ENCODE measurements at places on chromosomes 13 and 19.

GRCh38 chr19:34601071-34601470 is 75.9 kb downstream of the SCGB2B2 start:
- no peaks in the 10 kb centered on the region for H3K4me1 ChIP-seq
- no peaks in the 10 kb centered on the region for H3K36me3 ChIP-seq
- no peak for DNase-seq
- H3K27me3 ChIP-seq, result no peaks in the 10 kb centered on the region
- H3K27ac ChIP-seq, result no peak overlapping the region

GRCh38 chr19:10454267-10454666 is 33.9 kb downstream of the PDE4A start:
- no peak for DNase-seq
- no peaks in the 10 kb centered on the region for H3K4me1 ChIP-seq
- H3K27me3 ChIP-seq, result peaks cover 6% of the 10 kb centered on the region
- no peak overlapping the region for H3K4me3 ChIP-seq
- H3K27ac ChIP-seq, result no peak overlapping the region
- H3K36me3 ChIP-seq, result peaks cover 25% of the 10 kb centered on the region

DNA sequence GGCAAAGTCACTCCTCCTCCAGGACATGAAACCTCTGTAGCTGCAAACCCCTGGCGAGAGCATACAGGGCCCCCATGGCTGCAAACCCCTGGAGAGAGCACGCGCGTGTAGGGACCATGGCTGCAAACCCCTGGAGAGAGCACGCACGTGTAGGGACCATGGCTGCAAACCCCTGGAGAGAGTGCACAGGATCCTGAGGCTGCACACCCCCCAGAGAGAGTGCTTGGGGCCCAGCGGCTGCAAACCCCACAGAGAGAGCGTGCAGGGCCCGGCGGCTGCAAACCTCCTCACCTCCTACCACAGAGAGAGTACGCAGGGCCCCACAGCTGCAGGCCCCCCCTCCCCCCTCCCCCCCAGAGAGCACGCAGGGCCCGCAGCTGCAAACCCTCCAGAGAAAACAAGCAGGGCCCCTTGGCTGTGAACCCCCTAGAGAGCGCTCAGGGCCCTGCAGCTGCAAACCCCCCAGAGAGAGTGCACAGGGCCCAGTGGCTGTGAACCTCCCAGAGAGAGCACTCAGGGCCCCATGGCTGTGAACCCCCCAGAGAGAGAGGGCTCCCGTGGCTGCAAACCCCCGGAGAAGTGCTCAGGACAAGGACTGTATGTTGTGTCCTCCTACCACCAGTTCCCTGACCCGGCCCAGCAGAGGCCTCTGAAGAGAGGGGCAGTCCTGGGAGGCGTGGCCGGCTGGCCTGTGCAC is 7.3 kb downstream of the ADPRHL1 start:
- no peak overlapping the region for H3K4me3 ChIP-seq
- peaks cover 4% of the 10 kb centered on the region for H3K4me1 ChIP-seq
- H3K27ac ChIP-seq, result no peak overlapping the region
- no peaks in the 10 kb centered on the region for H3K27me3 ChIP-seq

DNA sequence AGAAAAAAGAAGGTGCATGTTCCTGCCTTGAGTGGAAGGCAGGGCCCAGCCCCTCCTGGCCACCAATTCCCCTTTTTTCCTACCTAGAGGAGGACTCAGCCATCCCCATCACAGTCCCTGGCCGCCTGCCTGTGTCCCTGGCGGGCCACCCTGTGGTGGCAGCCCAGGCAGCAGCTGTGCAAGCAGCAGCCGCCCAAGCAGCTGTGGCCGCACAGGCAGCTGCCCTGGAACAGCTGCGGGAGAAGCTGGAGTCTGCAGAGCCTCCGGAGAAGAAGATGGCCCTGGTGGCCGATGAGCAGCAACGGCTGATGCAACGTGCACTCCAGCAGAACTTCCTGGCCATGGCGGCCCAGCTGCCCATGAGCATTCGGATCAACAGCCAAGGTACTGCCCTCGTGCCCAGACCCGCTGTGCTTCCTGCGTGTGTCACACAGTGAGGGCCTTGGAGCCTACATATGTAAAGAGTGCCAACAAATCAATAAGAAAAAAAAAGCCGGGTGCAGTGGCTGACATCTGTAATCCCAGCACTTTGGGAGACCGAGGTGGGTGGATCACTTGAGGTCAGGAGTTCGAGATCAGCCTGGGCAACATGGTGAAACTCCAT is 17.6 kb upstream of the WDR18 start:
- H3K36me3 ChIP-seq, result peaks cover 9% of the 10 kb centered on the region
- no peaks in the 10 kb centered on the region for H3K27me3 ChIP-seq
- DNase-seq, result no peak
- no peak overlapping the region for H3K27ac ChIP-seq

DNA sequence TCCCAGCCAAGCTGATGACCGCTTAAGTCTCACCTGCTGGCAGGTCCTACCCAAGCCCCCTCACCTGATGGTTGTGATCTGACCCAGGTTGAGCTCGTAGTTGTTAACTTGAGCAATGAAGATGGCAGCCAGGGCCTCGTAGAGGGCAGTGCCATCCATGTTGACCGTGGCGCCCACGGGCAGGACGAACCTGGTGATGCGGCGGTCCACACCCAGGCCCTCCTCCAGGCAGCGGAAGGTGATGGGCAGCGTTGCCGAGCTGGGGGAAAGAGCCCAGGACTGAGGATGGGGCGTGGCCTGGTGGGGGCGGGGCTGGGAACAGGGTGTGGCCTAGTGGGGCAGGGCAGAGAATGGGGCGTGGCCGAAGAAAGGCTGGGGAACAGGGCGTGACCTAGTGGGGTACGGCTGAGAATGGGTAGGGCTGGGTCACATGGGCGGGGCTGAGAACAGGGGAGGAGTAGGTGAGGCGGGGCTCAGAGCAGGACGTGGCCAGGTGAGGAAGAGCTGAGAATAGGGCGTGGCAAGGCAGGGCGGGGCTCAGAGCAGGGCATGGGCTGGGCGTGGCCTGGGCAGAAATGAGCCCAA is 12.9 kb downstream of the OR7C2 start:
- no peaks in the 10 kb centered on the region for H3K27me3 ChIP-seq
- no peaks in the 10 kb centered on the region for H3K4me1 ChIP-seq
- DNase-seq, result no peak
- H3K4me3 ChIP-seq, result no peak overlapping the region
- H3K27ac ChIP-seq, result no peak overlapping the region

- peak overlapping the region; percentile 95 for H3K27ac ChIP-seq
- peak overlapping the region; percentile 85 for H3K4me3 ChIP-seq
- peaks cover 4% of the 10 kb centered on the region for H3K4me1 ChIP-seq
- no peaks in the 10 kb centered on the region for H3K36me3 ChIP-seq
- H3K27me3 ChIP-seq, result no peaks in the 10 kb centered on the region
- no peak for DNase-seq
These were observed 838 bp downstream of the AKAP11 start for GRCh38 chr13:42272804-42273175.

- no peaks in the 10 kb centered on the region for H3K27me3 ChIP-seq
- no peaks in the 10 kb centered on the region for H3K4me1 ChIP-seq
- H3K27ac ChIP-seq, result no peak overlapping the region
- no peak for DNase-seq
- H3K4me3 ChIP-seq, result no peak overlapping the region
These were observed 161.1 kb downstream of the LACC1 start for GRCh38 chr13:44040818-44041100.

GRCh38 chr13:101465877-101466276 is 13.4 kb downstream of the ITGBL1 start:
- H3K4me1 ChIP-seq, result no peaks in the 10 kb centered on the region
- H3K36me3 ChIP-seq, result no peaks in the 10 kb centered on the region
- no peak overlapping the region for H3K4me3 ChIP-seq
- no peak overlapping the region for H3K27ac ChIP-seq

GRCh38 chr19:3397266-3398022 is 31.1 kb downstream of the NFIC start:
- H3K27ac ChIP-seq, result peak overlapping the region; percentile 89
- no peak overlapping the region for H3K4me3 ChIP-seq
- peaks cover 13% of the 10 kb centered on the region for H3K36me3 ChIP-seq
- H3K4me1 ChIP-seq, result no peaks in the 10 kb centered on the region
- no peaks in the 10 kb centered on the region for H3K27me3 ChIP-seq

GRCh38 chr19:489418-490196 is 6.7 kb upstream of the MADCAM1 start:
- no peaks in the 10 kb centered on the region for H3K27me3 ChIP-seq
- peaks cover 4% of the 10 kb centered on the region for H3K4me1 ChIP-seq
- H3K36me3 ChIP-seq, result no peaks in the 10 kb centered on the region
- peak; percentile 60 for DNase-seq

- H3K27me3 ChIP-seq, result no peaks in the 10 kb centered on the region
- no peaks in the 10 kb centered on the region for H3K4me1 ChIP-seq
- H3K4me3 ChIP-seq, result no peak overlapping the region
- no peak for DNase-seq
- no peaks in the 10 kb centered on the region for H3K36me3 ChIP-seq
These were observed 292.2 kb downstream of the MZT1 start for GRCh38 chr13:72435251-72435650.

DNA sequence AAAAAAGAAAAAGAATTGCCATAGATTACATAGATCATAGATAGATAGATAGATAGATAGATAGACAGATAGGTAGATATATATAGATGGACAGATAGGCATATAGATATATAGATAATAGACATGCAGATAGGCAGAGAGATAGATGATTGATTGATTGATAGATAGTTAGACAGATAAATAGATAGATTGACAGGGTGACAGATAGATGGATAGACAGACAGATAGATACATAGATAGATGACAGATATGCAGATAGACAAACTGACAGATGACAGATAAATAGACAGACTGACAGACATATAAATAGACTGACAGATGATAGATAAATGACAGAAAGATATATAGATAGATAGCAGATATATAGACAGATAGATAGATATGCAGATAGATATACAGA is 474.0 kb downstream of the IRS2 start:
- no peak overlapping the region for H3K27ac ChIP-seq
- H3K4me1 ChIP-seq, result peaks cover 5% of the 10 kb centered on the region
- no peaks in the 10 kb centered on the region for H3K36me3 ChIP-seq
- DNase-seq, result no peak
- H3K27me3 ChIP-seq, result no peaks in the 10 kb centered on the region
- no peak overlapping the region for H3K4me3 ChIP-seq

GRCh38 chr13:37701972-37702371 is 103.4 kb upstream of the POSTN start:
- H3K4me3 ChIP-seq, result no peak overlapping the region
- H3K27ac ChIP-seq, result no peak overlapping the region
- no peaks in the 10 kb centered on the region for H3K27me3 ChIP-seq

DNA sequence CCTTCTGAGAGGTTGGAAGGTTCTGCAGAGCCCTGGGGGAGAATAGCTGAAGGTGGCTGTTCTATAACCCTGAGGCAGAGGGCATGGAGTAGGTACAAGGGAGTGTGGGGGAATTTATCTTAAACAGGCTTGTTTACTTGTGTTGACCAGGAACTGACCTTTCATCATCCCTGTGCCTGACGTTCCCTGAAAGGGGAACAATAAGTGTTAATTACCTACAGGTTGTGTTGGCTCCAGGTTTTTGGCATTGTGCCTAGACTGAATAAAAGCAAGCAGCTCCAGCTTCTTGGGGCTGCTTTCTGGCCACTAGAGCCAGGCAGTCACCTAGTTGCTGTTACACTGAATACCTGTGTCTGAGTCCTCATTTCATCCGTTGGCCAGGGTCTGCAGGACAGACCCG is 60.0 kb downstream of the ZNF627 start:
- DNase-seq, result no peak
- no peaks in the 10 kb centered on the region for H3K36me3 ChIP-seq
- no peaks in the 10 kb centered on the region for H3K4me1 ChIP-seq
- no peaks in the 10 kb centered on the region for H3K27me3 ChIP-seq

- no peak overlapping the region for H3K4me3 ChIP-seq
- H3K27ac ChIP-seq, result no peak overlapping the region
- no peaks in the 10 kb centered on the region for H3K36me3 ChIP-seq
- DNase-seq, result no peak
- H3K27me3 ChIP-seq, result no peaks in the 10 kb centered on the region
- no peaks in the 10 kb centered on the region for H3K4me1 ChIP-seq
These were observed 36.1 kb downstream of the ADPRHL1 start for GRCh38 chr13:113417008-113417751.

GRCh38 chr13:106286811-106287210 is 248.7 kb downstream of the EFNB2 start:
- peak; percentile 15 for DNase-seq
- no peak overlapping the region for H3K27ac ChIP-seq
- H3K4me3 ChIP-seq, result no peak overlapping the region
- no peaks in the 10 kb centered on the region for H3K36me3 ChIP-seq

- H3K27ac ChIP-seq, result no peak overlapping the region
- H3K27me3 ChIP-seq, result no peaks in the 10 kb centered on the region
These were observed 10.8 kb upstream of the MISP start for GRCh38 chr19:739998-740715.

DNA sequence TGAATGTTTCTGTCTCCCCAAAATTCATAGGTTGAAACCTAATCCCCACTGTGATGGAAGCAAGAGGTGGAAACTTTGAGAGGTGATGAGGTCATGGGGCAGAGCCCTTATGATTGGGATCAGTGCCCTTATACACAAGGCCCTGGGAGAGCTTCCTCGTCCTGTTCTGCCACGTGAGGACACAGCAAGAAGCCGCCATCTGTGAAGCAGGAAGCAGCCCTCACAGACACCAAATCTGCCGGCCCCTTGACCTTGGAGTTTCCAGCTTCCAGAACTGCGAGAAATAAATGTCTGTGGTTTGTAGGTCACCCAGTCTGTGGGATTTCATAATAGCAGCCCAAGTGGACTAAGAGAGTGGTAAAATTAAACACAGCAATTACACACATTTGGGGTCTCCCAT is 737.4 kb downstream of the UQCRFS1 start:
- no peaks in the 10 kb centered on the region for H3K4me1 ChIP-seq
- peaks cover 4% of the 10 kb centered on the region for H3K27me3 ChIP-seq
- H3K36me3 ChIP-seq, result no peaks in the 10 kb centered on the region
- no peak overlapping the region for H3K27ac ChIP-seq
- H3K4me3 ChIP-seq, result no peak overlapping the region

DNA sequence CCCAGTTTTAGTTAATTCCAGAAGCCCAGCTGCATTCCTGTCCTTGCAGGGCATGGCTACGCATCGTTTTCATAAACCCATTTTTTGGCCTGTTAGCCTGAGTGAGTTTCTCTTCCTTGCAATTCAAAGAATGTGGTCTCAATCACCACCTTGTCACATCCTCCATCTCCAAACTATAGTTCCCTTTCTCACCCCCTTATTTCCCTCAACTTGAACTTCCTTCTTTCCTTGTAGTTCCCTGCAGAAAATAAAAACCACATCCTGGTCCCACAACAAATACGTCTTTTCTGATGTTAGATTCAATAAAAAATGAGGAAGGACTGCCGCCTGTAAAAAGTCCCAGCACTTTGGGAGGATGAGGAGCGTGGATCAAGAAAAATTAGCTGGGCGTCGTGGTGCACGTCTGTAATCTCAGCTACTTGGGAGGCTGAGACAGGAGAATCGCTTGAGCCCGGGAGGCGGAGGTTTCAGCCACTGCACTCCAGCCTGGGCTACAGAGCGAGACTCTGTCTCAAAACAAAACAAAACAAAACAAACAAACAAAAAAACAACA is 13.2 kb downstream of the ADGRE3 start:
- no peak overlapping the region for H3K27ac ChIP-seq
- H3K4me1 ChIP-seq, result no peaks in the 10 kb centered on the region
- peak; percentile 9 for DNase-seq
- no peaks in the 10 kb centered on the region for H3K27me3 ChIP-seq
- no peak overlapping the region for H3K4me3 ChIP-seq
- no peaks in the 10 kb centered on the region for H3K36me3 ChIP-seq

Measured in lung (tissue), 17 donors.